ENCODE measurements at places on chromosomes 3 and 15.

DNA sequence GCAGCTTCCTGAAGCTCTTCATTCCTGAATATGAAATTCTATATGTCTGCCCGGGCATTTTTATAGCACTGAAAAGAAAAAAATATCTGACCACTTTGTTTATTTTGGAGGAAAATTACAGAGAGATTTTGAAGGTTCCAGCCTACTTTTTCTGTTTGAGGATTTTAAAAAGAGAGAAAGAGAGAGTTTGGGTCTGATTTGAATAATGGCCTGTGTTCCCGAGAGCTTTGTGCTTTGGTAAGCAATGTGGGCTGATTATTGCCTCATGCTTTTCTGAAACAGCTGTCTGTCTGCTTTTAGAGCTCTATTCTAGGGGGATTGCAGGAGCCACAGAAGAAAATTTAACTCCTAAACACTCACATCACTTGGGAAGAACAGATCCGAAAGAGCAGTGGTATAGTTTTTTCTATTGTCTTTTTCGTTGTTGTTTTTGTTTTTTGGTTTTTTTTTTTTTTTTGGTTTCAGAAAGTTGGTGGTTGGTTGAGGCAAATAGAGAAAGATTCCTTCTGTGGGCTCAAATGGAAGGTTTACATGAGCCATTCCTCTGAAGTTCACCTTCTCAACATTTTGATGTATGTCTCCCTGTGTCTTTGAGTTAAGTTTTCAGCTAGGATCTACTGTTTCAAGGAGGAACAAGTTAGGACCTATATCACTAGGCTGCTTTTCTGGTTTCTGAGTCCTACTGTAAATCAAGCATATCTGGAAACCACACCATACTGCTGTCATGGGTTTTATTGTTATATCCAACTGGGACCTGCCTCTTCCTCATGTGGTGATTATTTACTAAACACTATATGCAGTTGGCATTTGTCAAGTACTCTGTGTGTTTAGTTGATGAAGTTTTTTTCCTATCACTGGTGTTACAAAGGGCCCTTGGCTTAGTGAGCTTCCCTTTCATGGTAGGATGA, 178.9 kb downstream of the KCNMB2 start:
- DNase-seq: peak; percentile 50

DNA sequence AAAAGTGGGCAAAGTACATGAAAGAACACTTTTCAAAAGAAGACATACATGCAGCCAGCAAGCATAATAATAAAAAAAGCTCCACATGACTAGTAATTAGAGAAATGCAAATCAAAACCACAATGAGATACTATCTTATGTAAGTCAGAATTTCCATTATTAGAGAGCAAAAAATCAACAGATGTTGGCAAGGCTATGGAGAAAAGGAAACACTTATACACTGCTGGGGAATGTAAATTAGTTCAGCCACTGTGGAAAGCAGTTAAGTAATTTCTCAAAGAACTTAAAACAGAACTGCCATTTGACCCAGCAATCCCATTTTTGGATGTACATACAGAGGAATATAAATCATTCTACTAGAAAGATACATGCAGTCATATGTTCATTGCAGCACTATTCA, 360.7 kb downstream of the NSUN3 start:
- DNase-seq: peak; percentile 92

DNA sequence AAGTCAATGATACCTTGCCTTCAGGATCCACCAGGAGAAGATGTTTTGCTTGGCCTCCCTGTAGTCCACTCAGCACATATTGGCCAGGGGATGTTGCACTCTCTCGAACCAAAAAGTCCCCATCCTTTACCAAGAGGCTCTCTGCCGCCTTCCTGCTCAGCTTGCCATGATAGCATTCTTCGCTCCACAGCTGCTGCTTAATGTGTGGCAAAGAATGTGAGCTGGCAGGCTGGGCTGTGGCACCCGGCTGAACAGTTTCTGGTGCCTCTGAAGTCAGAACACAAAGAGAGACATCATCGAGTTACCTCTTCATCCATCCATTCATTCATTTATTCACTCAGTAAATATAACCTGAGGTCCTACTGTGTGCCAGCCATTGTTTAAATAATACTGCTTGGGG, 23.9 kb upstream of the CEP152 start:
- no peak for DNase-seq

DNA sequence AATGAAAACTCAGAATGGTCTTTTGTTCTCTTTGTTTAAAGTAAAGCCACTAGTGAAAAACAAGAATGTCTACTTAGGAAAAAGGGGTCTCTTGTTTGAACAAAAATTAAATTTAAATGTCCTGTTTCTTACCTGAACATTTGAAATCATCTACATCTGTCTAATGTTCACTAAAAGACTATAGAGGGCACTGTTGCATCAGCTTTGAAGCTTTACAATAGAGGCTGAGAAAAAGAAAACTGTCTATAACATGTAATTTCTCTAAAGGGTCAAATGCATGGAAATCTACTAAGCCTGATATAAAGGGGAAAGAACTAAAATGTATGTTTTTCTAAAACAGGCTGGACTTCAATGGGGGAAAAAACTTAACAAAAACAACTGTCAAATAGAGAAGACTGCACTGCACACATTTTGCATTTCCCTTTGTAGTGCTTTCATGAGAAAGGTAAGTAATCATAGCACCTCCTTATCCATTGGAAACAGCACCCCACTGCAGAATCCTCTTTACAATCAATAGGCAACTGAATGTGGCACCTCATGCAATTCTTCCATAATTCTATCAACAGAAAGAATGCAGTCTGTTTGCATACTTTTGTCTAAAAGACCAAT, 26.3 kb downstream of the DPH6 start:
- DNase-seq: peak; percentile 67

DNA sequence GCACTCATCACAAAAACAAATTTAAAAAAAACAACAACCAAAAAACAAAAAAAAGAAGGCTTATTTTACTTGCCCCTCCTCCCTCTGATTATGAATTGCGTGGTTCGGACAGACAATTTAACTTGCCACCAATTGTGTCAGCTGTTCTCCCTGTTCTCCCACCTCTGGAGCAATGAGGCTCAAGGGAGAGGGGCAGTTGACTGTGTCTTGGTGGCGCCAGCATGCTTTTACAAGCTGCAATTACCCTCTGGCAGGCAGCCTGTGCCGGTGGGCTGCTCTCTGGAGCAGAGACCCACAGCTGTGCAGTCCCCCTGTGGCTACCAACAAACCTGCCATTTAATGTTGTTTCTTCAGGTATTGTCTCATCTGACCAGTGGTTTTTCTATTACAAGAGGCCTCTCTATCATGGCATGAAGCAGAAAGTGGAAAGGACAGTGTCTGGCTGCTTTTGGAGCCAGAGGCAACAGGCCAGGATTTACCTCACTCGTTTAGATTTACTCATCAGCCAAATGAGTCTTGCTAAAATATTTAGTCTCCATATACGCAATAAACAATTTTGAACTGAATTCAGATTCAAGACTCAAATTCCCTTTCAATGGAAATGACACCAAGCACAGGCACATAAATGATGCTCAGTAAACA, 192.0 kb upstream of the TPRG1 start:
- DNase-seq: no peak

GRCh38 chr3:145294572-145294971, 866.4 kb downstream of the PLOD2 start:
- no peak for DNase-seq

DNA sequence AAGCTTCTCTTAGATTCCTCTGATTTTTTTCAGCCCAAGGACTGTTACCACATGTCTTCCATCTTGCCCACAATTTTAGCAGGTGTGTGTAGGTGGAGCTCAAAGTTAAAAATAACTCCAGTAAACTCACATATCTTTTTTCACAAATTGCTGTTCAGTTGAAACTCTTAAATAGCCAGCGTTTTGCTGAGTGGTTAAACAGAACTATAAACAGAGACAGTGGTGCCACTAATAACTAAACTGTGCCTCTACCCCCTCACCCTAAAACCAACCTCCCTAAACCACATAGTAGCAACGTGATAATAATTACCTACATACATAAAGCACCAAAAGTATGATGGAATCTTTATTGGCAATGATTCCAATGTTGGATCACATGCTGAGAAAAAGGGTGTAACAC, 525.1 kb downstream of the PDCD6IP start:
- DNase-seq: no peak

GRCh38 chr15:64426845-64427465, 33.4 kb upstream of the ZNF609 start:
- peak; percentile 46 for DNase-seq

GRCh38 chr3:101281521-101282030, 38.8 kb downstream of the IMPG2 start:
- DNase-seq: peak; percentile 39

DNA sequence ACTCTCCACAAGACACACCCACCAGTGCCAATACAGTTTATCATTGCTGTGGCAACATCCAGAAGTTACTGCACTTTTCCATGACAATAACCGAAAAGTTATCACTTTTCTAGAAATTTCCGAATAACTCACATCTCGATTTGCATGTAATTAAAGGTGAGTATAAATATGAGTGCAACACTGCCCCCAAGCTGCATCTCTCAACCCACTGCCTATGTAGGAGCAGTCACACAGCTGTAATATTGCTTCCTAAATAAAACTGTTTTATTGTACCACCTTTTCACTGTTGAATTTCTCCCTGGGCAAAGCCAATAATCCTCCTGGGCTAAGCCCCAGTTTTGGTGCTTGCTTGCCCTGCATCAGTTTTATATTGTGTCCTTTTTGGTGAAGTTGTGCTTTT, 601.0 kb upstream of the EPHA6 start:
- DNase-seq: no peak

- DNase-seq: no peak
These were observed 325.6 kb upstream of the RASGRP1 start for GRCh38 chr15:38890194-38890593.

GRCh38 chr3:129934234-129935123, 40.0 kb upstream of the TRH start:
- peak; percentile 20 for DNase-seq

DNA sequence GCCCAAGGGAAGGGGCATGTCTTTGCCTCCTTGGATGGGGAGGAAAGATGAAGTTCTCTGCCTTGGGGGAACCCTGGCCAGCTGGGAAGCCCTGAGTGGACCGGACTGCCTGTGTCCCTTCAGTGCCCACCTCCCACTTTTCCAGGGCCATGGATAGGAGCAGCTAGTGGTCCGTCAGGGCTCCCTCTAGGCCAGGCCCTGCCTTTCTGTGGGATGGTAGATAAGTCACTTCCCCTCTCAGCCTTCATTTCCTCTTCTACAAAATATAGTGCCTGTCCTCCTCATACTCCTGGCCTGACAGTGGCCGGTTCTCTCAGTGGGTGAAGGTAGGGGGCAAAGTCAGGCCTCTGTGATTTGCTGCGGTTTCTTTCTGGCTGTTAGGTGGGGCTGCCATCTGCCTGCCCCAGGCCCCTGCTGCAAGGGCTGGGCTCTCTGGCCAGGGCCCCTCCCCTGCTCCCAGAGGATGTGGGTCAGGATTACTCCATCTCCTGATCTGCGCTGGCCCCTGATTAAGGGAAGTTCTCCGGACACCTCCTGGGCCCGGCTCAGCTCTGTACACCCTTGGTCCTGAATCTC, 1.4 kb downstream of the PLEKHO2 start:
- no peak for DNase-seq

GRCh38 chr3:66047311-66048050, 8.8 kb upstream of the MAGI1 start:
- DNase-seq: peak; percentile 96

DNA sequence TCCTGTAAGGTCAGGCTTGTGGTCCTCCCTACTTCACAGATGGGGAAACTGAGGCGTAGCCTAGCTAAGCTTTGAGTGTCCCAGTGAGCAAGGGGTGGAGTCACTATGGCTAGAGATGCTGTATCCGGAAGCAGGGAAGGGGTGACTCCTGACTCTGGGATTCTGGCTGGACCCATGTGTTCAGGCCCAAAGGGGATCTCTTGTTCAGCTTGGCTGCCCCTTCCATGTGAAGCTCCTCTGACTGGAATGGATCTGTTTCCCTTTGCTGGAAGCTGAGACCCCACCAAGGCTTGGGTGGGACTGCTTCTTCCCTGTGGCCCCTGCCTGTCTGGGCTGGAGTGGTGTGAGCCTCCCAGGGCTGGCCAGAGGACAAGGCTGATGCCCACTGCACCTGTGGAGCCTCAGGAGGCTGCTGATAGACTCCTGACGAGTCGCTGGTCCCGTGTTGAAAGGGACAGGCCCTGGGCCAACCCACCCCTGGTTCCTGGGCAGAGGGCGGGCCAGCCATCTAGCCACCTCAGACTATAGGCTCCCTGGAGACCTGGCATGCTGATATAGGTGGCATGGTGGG, 1.0 kb downstream of the MAPKAPK3 start:
- no peak for DNase-seq

- no peak for DNase-seq
These were observed 25.5 kb downstream of the CHP1 start for GRCh38 chr15:41256577-41257038.

Measured in fibroblast of skin of abdomen (primary cell).